HT-29 (cell line): ENCODE measurements at places on chromosomes 1 and 21.

GRCh38 chr1:29358183-29358582 lies 121.9 kb downstream of the PTPRU start:
- DNase-seq = no peak

- DNase-seq = no peak
Measured at GRCh38 chr1:44273560-44274350, 60.5 kb downstream of the DMAP1 start.

GRCh38 chr1:57620605-57621004 lies 196.7 kb upstream of the DAB1 start:
- no peak for DNase-seq

DNA sequence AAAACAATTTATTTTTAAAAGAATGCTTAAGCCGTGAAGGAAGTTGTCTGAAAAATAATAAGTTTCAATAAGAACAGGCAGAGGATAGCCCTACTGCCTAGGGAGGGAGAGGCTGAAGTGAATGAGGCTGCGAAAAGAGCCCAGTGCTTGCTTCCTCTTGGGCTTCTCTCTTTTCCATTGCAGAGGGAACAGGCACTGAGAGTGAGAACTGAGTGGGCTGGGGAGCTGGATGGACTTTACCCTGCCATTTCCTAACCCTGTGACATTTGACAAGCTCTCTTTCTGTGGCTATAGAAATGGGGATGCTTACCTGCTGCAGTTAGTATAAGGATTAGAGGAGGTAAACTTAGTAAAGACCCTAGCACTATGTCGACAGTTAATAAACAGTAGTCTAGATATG lies 30.0 kb downstream of the TENT5C start:
- DNase-seq = no peak

DNA sequence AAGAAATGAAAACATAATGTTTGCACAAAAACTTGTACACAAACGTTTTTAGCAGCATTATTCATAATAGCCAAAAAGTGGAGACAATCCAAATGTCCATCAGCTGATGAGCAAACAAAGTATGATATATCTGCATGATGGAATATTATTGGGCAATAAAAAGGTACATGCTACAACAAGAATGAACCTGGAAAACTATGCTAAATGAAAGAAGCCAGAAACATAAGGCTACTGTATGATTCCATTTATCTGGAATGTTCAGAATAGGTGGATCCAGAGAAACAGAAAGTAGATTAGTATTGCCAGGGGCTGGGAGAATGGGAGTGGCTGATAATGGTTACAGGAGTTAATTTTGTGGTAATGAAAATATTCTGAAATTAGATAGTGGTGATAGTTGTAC lies 19.0 kb downstream of the FBXO28 start:
- no peak for DNase-seq
